ENCODE measurements at places on chromosomes 3 and 15. TPM values are rescaled to one million over a fixed set of nuclear protein-coding genes. Genes with fewer than 3 reads are reported as not detected.

Gene CLEC3B
- total RNA-seq = not detected

Gene TYRO3
- 25.9 TPM for total RNA-seq

Gene KLHL6
- not detected for total RNA-seq

Gene AP3B2
- 3.1 TPM for total RNA-seq

Gene PRR20G
- not detected for total RNA-seq

Gene ECE2
- not detected for total RNA-seq

Gene ARL6IP5
- 75.9 TPM for total RNA-seq

Gene SPINT1
- not detected for total RNA-seq

Gene SLC35G2
- 6.7 TPM for total RNA-seq

Gene ZMYND10
- 10.1 TPM for total RNA-seq

Gene ROPN1
- total RNA-seq = not detected

Gene CHRD
- 1.8 TPM for total RNA-seq

Gene ROBO2
- not detected for total RNA-seq

Gene CAPN3
- 0.43 TPM for total RNA-seq

Gene ADAMTS17
- total RNA-seq = 1.3 TPM

Gene XYLB
- 3.1 TPM for total RNA-seq

Gene C3orf22
- total RNA-seq = not detected

Gene RABL3
- 7.0 TPM for total RNA-seq

Gene SPATA12
- not detected for total RNA-seq

Gene CFAP92
- total RNA-seq = not detected

Gene GOLGA8T
- total RNA-seq = not detected

Gene CCR9
- not detected for total RNA-seq

Gene GOLGA8Q
- not detected for total RNA-seq
